ENCODE measurements at places on chromosomes 2 and 18.

DNA sequence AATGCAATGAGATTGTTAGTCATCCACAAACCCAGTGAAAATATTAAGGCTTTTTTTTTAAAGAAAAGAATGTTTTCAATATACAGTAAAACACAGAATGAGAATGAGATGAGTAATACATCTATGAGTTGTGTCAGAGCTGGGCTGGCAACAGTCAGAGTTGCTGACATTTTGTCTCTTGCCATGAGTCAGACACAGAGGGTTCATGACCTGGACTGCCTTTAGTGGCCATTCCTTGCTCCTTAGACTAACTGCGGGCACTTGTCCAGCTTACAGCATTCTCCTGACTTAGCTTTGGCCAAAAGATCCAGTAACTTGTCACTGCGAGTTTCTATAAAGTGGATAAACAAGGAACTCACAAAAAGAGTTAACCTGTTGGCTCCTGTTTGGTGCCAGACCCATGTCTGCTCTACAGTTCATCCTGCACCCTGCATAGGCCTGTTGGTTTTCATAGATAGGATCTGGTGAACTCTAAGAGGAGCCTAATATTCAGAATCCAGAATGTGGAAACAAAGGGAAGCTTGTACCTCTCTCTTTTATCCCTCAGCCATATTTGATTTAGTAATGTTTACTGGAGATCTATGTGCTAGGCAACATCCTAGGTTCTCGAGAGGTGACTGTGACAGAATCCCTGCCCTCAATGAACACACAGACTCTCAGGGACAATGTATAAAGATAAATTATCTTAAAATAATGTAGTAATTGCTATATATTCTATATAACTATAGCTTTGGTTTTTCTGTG is 391.5 kb upstream of the VWC2L start:
- DNase-seq = no peak

DNA sequence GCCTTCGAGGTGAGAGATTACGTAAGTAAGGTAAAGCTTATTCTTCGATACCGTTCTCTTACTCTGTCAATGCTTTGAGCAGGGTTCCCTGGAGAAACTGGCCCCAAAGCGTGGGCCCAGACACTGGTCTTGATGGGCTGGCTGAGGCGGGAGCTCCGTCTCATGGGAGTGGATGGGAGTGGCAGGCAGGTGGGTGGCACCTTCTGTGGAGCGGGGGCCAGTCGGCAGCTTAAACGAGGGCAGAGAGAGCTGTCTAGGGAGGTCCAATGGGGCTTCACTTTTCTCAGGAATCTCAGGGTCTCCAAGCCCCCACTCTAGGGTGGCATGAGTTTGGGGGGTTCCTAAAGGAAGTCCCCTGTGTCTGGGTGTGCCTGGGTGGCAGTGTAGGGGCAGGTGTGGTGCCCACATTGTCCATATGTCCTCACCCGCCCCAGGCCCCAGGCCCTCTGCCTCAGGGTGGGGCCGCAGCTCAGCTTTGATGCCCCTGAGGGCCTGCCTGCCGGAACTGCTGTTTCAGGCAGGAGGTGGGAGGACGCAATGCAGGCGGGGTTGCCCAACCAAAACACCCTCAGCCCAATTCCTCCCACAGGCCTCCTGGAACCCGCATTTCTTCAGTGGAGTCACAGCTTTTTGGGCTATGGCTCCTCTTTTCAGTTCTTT is 32.5 kb upstream of the FOSL2 start:
- DNase-seq = no peak

DNA sequence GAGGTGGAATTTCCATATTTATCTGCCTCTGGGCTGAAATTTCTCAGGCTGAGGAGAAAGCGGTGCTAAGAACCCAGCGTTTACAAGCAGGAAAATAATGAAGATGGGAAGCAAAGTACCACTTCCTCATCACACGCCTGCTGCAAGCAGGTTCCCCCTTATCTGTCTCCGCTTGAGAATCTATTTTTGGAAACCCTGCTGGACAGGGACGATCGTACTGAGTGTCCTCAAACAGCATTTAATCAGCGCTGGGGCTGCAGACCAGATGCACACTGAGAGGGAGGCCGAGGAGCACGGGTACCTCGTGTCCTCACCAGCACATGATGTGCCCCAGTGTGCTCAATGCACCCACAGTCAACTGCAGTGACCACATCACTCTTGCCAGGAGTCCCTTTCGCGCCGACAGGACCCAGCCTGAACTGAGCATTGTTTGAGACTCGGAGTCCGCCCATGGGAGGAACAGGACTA is 160.4 kb downstream of the HDAC4 start:
- DNase-seq = no peak

- no peak for DNase-seq
These were observed 1.8 kb downstream of the ZFP36L2 start for GRCh38 chr2:43224571-43225092.

DNA sequence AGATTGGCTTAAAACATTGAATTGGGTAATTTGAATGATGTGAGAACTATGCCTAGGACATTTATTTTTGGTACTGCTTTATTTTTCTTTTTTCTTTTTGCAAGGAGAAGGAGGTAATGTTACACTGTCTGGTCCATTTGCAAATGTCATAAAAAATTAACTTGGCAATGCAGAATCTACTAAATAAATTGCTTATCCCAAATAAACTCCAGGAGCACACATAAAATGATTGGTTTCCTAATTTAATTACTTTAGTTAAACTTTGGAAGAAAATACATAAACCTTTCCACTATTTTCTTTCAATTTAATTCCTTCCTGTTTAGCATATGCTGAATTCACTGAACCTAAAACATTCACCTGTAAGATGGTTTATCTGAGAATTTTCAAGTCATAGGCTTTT is 238.4 kb upstream of the ETAA1 start:
- no peak for DNase-seq

- no peak for DNase-seq
These were observed 27.5 kb upstream of the REEP1 start for GRCh38 chr2:86364894-86365293.

GRCh38 chr2:239523954-239524330 is 123.1 kb upstream of the HDAC4 start:
- DNase-seq = peak; percentile 41

DNA sequence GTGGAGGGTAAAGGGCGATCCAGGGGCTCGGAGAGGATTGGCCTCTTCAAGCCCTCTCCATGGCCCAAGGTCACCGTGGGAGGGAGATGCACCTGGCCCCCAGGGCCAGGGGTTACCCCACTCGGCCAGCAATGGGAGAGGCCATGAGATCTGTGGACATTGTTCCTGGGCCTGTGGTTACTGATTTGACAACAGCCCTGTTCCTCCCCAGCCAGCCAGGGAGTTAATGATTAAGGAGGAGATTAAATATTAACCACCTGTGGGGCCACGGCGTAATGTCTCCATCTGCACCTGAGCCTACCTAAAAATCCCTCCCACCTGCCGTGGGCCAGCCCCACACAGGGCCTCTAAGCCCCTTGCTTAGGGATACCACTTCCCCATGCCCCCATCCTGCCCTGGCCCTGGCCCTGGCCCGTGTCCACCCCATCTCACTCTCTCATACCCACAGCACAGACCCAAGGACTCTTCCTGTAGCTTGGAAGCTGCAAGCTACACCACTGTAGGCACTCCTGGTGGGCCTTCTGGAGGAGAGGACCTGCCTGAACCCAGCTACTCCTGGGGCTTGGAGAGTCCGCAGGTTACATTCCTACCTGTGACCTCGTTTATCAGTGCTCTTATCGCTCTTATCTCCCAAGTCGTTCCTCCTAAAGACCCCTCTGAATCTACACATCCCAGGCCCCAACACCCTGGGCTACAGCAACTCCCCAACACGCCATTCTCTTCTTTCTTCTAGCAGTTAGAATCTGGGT is 32.1 kb downstream of the ZFP36L2 start:
- no peak for DNase-seq

- peak; percentile 36 for DNase-seq
These were observed 621.9 kb upstream of the SOX11 start for GRCh38 chr2:5070257-5070656.

GRCh38 chr2:27264753-27265535 is 2.1 kb upstream of the SLC30A3 start:
- DNase-seq = peak; percentile 77

DNA sequence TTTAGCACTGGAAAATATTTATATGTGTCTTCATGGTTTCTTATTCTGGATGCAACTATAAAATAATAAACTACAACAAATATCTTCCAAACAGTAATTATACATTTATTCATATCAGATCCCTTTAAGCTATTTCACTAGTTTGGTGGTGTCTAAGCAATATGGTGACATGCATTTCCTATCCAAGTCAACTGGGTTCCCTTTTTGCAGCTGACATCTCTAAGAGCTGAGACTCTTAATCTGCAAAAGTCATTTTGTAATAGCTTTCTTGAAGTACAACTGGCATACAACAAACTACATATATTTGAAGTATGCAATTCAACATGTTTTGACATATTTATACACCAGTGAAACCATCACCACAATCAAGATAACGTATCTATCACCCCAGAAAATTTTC is 59.9 kb upstream of the SLC1A4 start:
- DNase-seq = no peak

- no peak for DNase-seq
These were observed 810 bp upstream of the RBFA start for GRCh38 chr18:80033181-80034067.

GRCh38 chr2:174771136-174771535 is 6.9 kb upstream of the CHRNA1 start:
- DNase-seq = no peak

- no peak for DNase-seq
These were observed 9.8 kb downstream of the FZD7 start for GRCh38 chr2:202043475-202043874.

DNA sequence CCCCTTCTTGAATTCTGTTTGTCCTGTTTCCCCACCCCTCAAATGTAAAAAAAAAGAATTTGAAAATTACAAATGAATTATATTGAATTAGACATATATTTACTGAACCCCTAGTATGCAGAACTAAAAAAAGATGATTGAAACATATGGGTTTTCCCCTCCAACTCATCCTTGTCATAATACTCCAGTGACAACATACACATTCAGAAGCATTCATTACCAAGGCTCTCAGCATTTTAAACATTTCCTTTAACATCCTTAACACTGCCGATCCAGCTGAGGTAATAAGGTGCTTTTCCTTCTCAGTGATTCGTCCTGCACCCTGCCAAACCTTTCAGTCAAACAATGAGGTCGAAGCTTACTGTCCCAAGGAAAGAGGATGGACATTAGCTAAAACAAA is 53.1 kb upstream of the DTNB start:
- DNase-seq = no peak

DNA sequence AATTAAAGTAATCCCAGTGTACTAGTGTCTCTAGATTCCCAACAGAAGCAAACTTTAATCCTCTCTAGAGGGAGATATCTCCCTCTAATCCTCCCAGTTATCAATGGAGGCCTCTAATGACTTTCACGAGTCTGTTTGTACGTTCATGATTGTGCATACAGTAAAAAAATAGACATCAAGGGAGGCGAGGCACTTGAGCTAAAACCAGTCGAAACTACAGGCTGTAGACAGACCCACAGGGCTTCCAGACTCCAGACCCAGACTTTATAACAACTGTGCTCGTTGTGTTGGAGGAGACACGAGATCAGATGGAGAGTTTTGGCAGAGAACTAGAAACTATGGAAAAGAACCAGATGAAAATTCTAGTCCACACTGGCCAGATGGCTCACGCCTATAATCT is 7.0 kb downstream of the DGKD start:
- no peak for DNase-seq

DNA sequence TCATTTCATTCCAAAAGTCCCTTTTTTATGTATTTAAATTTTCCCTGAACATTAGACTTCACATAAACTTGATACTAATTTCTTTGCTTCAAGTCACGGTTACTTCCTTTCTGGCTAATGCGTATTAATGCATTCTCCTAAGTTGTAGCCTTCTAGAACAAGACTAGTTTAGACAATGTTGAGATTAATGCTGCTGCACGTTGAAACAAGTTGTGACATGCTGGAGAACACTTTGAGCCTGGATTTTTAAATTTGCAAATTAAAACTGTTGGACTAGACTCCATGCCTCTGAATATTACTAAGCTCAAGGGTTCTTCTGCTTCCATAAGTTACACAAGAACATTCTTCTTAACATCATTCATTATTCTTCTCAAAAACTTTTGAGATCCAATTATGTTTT is 29.1 kb downstream of the ID2 start:
- no peak for DNase-seq

GRCh38 chr18:3498698-3499471 is 48.9 kb downstream of the TGIF1 start:
- DNase-seq = peak; percentile 84

DNA sequence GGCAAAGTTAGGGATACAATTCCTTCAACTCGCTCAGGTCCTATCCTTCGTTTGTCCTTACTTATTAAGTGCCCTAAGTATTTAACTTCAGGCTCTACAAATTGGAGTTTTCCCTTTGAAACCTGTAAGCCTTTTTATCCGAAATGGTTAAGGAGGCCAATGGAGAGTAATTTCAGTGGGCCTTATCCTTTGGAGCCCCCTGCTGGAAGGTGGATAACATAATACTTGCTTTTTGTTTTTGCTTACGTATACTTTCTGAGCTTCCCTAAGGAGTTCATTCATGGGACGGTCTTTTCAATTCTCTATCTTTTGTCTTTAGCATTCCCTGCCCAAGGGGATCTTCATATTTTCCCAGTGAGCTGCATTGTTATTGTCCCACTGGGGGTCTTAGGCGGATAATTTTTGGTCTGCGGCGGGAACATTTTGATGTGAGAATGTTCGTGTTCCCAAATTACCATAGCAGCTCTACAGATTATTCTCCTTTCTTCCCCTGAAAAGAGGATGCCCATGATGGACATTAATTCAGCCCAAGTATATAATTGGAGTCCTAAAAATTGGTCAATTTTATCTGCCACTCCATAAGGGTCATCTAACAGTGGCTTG is 34.4 kb upstream of the TRAPPC8 start:
- peak; percentile 85 for DNase-seq

DNA sequence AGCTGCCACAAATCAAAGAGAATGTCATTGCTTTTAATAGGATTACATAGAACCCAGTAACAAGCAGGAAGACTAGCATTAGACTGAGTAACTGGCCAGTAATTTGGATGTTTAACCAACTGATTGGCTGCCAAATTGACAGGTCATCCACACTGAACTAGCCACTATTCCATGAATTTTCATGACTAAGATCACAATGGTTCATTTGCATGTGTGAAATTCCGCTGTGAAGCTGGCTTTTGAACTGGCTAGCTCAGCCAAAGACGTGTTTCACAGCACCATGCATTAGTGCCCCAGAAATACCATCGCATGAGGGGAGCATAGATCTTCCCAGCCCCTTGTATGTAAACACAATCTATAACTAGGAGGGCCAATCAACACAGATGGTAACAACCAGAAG is 649.8 kb downstream of the ARHGAP15 start:
- DNase-seq = no peak

- no peak for DNase-seq
These were observed 265.3 kb downstream of the CYP26B1 start for GRCh38 chr2:71882236-71882946.

DNA sequence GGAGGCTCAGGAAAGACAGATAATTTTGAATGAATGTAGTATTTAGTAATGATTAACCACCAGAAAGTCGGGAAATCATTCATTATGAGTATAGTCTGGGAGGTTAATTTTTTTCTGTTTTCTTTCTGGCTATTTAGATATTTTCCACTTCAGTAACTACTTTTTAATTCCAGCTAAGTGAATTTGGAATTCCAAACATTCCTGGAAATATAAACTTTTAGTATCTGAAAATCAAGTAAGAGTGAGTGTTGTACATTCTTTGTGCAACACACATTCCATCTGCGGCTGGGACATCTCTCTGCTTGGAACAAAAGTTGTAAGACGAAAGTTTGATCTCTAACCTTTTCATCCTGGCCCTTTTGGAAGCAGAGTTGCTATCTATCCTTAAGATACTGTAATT is 275.7 kb upstream of the SPRED2 start:
- DNase-seq = no peak

GRCh38 chr2:235640377-235640776 is 146.5 kb downstream of the AGAP1 start:
- DNase-seq = peak; percentile 84

GRCh38 chr2:169160926-169161481 is 91.6 kb downstream of the DHRS9 start:
- no peak for DNase-seq

All from NCI-H69 (cell line).